ENCODE measurements at places on chromosomes 16 and 17. TPM values are rescaled to one million over a fixed set of nuclear protein-coding genes. Genes with fewer than 3 reads are reported as not detected.

GRCh38 chr16:3863587-3863986 is 16.9 kb downstream of the CREBBP start:
- DNase-seq, result no peak
- H3K4me3 ChIP-seq, result no peak overlapping the region
- H3K4me1 ChIP-seq, result peaks cover 33% of the 10 kb centered on the region
- no peaks in the 10 kb centered on the region for H3K36me3 ChIP-seq
- no peak overlapping the region for H3K27ac ChIP-seq

DNA sequence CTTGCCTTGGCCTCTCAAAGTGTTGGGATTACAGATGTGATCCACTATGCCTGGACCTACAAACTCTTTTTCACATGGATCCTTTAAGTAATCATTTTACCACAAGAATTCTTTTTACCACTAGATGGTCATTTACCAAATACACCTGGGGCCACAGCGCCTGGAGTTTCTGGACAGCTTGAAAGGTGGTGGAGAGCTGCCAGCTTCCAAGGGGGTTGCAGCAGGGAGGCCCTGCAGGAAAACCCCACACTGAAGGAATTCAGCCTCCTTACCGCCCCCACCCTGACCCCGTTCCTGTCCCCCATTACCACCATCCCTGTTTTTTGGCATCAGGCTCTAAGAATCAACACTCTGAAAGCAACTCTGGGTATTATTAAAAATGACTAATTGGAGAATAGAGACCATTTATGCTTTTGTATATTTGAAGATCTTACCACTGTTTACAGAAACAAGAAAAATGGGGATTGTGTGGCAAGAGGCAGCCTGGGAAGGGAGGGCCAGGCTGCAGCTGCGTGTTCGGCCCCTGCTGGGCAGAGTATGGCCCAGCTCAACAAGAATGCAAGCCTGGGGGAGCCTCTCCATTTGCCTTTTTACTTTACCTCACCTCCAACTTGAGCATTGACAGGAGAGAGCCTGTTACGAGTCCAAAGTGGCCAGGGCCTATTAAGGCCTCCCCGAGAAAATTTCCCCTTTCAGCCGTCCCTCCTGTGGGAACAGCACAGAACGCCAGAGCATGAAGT is 209.9 kb downstream of the ZFHX3 start:
- no peaks in the 10 kb centered on the region for H3K27me3 ChIP-seq
- no peak overlapping the region for H3K4me3 ChIP-seq
- H3K4me1 ChIP-seq, result peaks cover 4% of the 10 kb centered on the region
- H3K27ac ChIP-seq, result no peak overlapping the region
- DNase-seq, result no peak

- no peak for DNase-seq
- H3K27ac ChIP-seq, result no peak overlapping the region
- H3K27me3 ChIP-seq, result peaks cover 10% of the 10 kb centered on the region
- H3K4me3 ChIP-seq, result no peak overlapping the region
- no peaks in the 10 kb centered on the region for H3K36me3 ChIP-seq
Measured at GRCh38 chr16:1062895-1063294, 9.7 kb upstream of the SSTR5 start.

GRCh38 chr16:87918338-87918737 is 18.0 kb downstream of the CA5A start:
- no peak for DNase-seq
- peaks cover 6% of the 10 kb centered on the region for H3K4me1 ChIP-seq
- no peaks in the 10 kb centered on the region for H3K27me3 ChIP-seq
- H3K27ac ChIP-seq, result no peak overlapping the region
- H3K36me3 ChIP-seq, result no peaks in the 10 kb centered on the region

GRCh38 chr17:4833941-4834680 is 971 bp downstream of the MINK1 start:
- H3K36me3 ChIP-seq, result no peaks in the 10 kb centered on the region
- peak overlapping the region; percentile 96 for H3K4me3 ChIP-seq
- no peaks in the 10 kb centered on the region for H3K27me3 ChIP-seq
- H3K27ac ChIP-seq, result peak overlapping the region; percentile 86
- peak; percentile 49 for DNase-seq

DNA sequence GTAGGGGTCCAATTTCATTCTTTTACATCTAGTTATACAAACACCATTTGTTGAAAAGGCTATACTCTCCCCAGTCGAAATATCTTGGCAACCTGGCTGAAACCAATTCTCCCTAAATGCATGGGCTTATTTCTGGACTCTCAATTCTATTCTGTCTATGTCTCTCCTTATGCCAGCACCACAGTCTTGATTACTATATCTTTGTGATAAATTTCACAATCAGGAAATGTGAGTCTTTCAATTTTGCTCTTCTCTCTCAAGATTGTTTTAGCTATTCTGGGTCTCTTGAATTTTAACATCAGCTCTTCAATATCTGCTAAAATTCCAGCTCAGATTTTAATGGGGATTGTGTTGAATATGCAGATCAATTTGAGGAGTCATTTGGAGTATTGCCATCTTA is 5.9 kb upstream of the TRIM25 start:
- H3K36me3 ChIP-seq, result no peaks in the 10 kb centered on the region
- DNase-seq, result no peak

DNA sequence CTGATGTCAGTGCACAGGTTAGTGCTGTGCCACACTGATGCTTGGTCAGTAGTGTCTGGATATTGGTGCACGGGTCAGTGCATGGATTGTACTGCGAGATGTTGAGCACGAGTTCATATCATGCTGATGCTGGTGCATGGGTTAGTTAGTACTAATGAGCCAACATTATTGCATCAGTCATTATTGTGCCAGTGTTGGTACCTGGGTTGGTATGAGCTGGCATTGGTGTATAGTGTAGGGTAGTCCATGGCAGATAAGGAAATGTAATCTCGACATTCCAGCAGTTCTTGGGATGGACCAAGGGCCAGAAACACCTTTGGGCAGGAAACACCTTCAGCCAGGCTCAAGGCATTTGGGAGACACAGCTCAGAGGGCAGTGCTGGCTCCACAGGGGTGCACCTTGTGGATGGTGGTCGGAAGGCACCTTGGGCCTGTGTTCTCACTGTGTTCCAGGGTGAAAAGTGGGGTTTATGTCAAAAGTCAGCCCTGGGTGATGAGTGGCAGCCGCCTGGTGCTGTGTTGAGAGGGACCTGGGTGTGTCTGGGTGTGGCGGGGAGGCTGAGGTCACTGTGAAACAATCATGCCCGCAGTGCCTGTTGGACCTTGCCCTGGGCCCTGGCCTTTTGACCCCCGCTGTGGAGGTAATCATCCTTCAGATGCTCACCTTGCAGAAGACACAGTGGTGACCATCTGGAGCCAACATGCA is 100.7 kb upstream of the ZNF469 start:
- H3K4me1 ChIP-seq, result peaks cover 3% of the 10 kb centered on the region
- no peak overlapping the region for H3K27ac ChIP-seq
- no peaks in the 10 kb centered on the region for H3K27me3 ChIP-seq
- no peak for DNase-seq
- H3K36me3 ChIP-seq, result no peaks in the 10 kb centered on the region
- H3K4me3 ChIP-seq, result no peak overlapping the region

- H3K36me3 ChIP-seq, result no peaks in the 10 kb centered on the region
- peak overlapping the region; percentile 68 for H3K27ac ChIP-seq
- no peaks in the 10 kb centered on the region for H3K27me3 ChIP-seq
Measured at GRCh38 chr17:59296190-59296589, 35.3 kb upstream of the YPEL2 start.

GRCh38 chr17:44187131-44187899 is 543 bp downstream of the TMUB2 start:
- H3K4me1 ChIP-seq, result peaks cover 28% of the 10 kb centered on the region
- H3K36me3 ChIP-seq, result peaks cover 17% of the 10 kb centered on the region
- peak overlapping the region; percentile 69 for H3K4me3 ChIP-seq

Gene EFNB3
- total RNA-seq, result 0.50 TPM

Gene SMIM22
- 1.2 TPM for total RNA-seq

Gene NAA60
- 21.3 TPM for total RNA-seq

Measured in liver (tissue), 10 donors.